ENCODE measurements at places on chromosomes 1 and 21.

DNA sequence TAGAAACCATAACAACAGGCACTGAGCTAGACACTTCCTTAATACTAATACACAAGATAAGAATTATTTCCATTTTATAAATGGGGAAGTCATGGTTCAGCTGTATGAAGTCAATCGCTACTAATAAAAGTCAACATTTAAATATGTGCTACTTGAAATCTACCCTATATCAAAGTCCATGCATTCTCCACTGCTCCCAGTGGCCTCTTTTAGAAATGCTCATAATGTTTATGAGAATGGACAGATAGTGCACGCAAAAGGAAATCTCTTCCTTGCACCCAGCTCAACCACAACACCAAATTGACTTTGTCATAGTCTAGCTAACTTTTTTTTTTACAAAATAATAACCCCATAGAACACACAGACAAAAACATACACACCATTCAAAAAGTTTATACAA, 281.7 kb upstream of the CXADR start:
- peak; percentile 8 for DNase-seq

- DNase-seq = no peak
These were observed 51.2 kb downstream of the EPHB2 start for GRCh38 chr1:22761821-22762220.

GRCh38 chr1:168271636-168272035, 9.0 kb upstream of the TBX19 start:
- DNase-seq = no peak

DNA sequence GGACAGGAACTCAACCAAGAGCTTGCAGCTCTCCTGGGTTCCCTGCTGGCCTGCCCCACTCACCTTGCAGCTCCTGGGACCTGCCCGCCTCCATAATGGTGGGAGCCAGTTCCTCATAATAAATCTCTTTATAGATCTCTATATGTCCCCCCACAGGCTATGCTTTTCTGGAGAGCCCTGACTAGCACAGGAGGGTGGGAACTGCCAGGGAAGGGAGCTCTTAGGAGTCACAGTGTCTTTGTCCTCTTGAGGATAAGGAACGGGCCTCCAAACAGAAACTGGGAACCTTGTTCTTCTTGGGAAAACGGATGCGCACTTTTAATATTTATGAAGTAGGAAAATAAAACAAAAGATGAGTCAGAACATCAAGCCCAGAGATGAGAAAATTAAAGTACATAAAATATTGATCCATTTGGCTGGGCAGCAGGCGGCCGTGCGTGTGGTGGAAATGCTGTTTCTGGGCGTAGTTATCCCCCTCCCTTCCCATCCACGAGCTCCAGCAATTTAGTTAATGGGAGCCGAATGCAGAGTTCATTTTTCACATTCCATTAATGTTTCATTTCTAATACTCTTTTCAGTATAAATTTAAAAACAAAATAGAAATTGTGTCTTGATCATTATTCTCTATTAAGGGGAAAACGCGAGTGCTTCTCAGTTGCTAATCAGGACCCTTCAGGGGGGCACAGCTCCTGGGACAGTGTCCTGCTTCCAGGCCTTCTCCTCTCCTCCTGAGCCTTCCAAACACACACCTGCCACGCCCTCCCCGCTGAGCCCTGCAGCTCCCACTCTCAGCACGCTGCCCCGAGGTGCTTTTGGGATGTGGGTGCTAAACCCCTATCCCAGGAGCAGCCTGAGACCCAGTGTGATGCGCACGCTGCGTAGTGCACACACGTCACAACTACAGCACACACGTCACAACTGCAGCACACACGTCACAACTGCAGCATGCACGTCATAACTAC, 323.3 kb upstream of the AJAP1 start:
- no peak for DNase-seq

GRCh38 chr1:221824025-221824424, 82.1 kb upstream of the DUSP10 start:
- no peak for DNase-seq

- DNase-seq = no peak
These were observed 57.5 kb upstream of the CPLANE2 start for GRCh38 chr1:16294219-16295212.

GRCh38 chr1:248404024-248404423, 1.2 kb downstream of the OR2T1 start:
- DNase-seq = peak; percentile 31

DNA sequence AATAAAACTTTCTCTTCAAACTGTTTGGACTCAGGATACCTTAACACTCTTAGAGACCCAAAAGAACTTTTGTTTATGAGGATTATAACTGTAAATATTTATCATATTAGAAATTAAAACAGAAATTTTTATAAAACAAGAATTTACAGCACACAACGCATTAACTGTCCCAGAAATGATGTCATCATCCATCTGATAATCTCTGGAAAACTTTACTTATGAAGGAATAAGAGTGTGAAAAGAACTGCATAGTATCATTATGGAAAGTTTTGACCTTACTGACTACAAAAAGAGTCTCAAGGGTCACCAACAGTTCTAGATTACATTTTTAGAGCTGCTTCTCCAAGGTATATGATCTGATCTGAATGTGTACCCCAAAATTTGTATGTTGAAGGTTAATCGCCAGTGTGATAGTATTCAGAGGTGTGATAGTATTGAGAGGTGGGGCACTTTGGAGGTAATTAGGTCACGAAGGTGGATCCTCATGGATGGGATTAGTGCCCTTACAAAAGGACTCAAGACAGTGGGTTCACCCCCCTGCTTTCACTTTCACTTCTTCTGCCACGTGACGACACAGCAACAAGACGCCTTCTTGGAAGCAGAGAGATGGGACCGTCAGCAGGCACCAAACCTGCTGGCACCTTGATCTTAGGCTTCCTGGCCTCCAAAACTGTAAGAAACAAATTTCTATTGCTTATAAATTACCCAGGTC, 95.7 kb upstream of the NR5A2 start:
- peak; percentile 95 for DNase-seq

GRCh38 chr1:42311138-42311537, 23.9 kb downstream of the FOXJ3 start:
- DNase-seq = no peak

DNA sequence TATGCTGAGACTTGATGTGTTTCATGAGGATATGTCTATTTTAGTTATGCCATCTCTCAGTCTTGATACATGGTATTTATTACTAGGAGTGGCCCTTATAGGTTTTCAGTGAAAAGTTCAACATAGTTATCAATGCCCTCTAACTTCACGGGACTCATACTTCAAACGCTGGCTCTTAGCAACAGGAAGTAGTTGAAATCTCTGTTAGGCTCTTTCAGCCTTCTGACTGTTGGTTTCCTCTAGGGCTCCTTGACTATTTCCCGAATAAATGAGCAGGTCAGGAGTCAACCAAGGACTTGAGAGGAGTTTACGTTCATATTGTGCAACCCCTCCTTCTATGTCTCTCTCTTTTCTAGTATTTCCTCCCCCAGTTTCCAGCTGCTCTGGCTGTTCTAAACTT, 141.8 kb downstream of the RGS7 start:
- DNase-seq = no peak

GRCh38 chr1:23244256-23244761, 27.0 kb upstream of the HTR1D start:
- no peak for DNase-seq

DNA sequence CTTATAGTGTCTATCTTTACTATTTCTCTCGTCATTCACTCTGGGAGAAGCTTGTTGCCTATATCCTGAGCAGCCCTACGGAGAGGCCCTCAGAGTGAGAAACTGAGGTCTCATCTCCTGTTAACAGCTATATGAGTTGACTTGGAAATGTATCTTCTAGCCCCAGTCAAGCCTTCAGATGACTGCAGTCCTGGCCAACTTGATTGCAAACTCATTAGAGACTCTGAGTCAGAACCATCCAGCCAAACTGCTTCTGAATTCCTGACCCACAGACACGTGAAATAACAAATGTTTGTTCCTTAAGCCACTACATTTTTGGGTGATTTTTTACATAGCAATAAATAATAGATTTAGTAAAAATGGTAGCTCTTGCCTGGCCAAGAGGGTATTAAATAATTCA, 3.9 kb upstream of the ZBED6 start:
- no peak for DNase-seq

DNA sequence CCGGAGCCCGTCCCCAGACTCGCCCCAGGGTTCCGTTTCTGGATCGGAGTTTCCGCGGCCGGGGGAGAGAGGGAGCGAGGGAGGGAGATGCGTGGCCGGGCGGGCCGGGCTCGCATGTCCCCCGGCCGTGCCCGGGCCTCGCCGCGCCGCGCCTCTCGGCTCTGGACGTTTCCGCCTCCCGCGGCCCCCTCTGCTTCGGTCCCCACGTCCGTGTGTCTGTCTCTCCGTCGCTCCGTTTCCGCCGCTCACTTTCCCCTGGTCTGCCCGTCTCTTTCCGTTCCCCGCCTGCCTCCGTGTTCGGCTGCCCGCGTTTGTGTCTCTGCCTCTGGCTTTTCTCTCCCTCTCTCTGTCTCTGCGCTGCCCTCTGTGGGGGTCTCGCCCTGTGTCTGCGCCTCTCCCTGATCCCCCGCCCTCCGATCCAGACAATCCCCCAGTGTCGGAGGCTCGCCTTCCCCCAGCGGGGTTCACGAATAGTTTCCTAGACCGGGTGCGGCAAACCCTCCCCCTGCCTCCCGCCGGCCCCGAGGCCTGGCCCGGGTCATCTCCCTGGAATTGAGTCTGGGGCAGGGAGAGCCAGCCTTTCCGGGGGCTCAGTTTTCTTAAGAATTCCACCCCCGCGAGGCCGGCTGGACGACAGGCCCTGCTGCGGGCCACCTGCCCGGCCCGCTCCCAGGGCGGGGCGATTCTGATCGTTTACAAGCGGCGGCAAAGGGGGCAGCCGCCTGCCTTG, 735 bp downstream of the NBL1 start:
- DNase-seq = no peak

DNA sequence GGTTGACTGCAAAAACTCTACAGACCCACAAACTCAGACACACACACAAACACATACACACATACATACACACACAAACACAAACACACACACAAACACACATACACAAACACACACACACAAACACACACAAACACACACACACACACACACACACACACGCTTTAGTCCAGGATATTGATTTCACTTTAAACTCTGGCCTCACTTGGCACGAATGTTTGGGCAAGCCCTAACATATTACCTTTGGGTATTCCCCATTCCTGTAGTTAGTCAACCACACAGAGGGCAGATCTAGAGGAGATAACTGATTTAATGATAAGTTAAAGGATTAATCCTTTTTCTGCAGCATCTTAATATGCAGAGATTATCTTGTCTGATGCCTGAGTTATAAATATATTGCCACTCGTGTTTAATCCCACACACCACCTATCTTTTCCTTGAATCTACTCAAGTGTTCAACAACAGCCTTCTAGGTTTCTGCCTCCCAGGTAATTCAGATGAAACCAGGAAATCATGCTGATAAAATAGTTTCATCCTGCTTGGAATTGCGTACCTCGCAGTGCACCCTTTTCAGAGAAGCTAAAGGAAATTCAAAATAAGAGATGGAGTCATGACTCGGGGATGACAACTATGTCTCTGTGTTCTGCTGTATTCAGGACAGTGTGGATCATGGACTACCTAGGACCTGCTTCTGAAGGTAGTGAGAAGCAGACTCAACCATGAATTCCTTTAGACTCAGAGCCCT, 14.5 kb upstream of the RUNX1 start:
- no peak for DNase-seq

DNA sequence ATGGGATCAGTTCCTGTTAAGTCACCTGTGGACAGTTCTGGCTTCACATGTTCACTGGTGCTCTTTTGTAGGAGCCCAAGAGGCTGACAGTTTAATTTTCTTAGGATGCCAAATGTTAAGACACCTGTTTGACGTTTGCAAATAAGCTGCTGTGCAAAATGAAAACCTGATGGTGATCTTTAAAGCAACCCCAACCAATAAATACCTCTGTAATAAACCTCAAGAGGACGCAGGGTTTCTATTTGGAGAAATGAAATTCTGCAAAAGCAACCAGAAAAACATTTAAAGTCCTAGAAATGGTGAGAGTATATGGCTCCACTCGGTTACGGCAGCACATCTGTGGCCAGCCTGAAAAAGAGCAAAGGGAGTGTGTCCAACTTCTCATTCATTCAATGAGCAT, 5.7 kb upstream of the RHEX start:
- DNase-seq = no peak

GRCh38 chr1:203480084-203480483, 4.5 kb downstream of the PRELP start:
- DNase-seq = no peak

GRCh38 chr1:234250747-234251146, 122.5 kb upstream of the COA6 start:
- DNase-seq = no peak

- DNase-seq = peak; percentile 61
These were observed 22.1 kb downstream of the NME7 start for GRCh38 chr1:169345511-169345910.

GRCh38 chr1:240258910-240259309, 167.2 kb downstream of the FMN2 start:
- DNase-seq = no peak

DNA sequence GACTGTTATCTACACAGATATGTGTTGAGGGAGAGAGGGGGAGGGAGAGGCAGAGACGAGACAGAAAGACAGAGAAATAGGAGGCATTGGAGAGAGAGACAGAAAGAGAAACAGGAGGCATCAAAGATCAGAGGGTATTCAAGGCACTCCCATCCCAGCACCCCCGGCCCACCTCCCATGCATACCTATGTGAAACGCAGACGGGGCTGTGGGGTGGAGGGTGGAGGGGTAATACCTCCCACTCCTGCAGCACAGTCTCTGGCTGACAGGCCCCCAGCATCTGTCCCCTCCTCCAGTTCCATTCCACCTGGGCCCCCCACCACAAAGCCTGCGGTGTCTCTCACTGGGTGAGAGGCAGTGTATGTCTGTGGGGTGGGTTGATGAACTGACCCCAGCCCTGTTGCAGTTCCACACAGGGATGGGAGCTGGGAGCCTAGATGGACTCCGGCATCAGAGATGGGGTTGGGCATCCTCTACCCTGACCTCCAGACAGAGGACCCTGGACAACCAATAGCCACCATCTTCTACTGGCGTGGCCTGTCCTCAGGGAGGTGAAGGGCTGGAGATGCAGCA, 49.7 kb downstream of the RAP1GAP start:
- no peak for DNase-seq

- no peak for DNase-seq
These were observed 141.3 kb downstream of the ROR1 start for GRCh38 chr1:63915121-63915520.

DNA sequence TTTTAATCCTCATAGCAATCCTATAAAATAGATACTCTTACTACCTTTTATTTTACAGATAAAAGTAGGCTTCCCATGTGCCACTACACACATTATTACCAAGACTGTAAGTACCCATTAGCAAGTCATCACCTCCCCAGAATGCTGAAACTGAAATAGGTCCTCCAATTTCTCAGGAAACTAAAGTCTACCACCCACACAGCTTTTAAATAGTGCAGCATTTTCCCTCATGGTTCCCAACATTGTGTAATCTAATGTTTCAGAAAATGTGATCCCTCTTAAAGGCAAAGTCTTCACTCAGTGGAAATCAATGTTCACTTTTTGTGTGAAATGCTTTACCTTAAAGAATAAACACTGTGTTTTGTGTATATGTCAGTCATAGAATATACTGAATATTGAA, 356.5 kb downstream of the GPATCH2 start:
- DNase-seq = no peak

GRCh38 chr1:226100436-226101391, 38.2 kb downstream of the H3-3A start:
- DNase-seq = peak; percentile 67

- DNase-seq = no peak
These were observed 16.9 kb upstream of the BCAR3 start for GRCh38 chr1:93698329-93699048.

Data from OCI-M1 (cell line).